ENCODE measurements at places on chromosomes 7 and 10.
A peak's percentile ranks its signal among the peaks of the same experiment; 100 is the strongest.

GRCh38 chr7:142327628-142328405, 70.0 kb upstream of the PRSS58 start:
- no peak for DNase-seq

- DNase-seq: no peak
These were observed 36.8 kb downstream of the AFAP1L2 start for GRCh38 chr10:114367351-114368056.

GRCh38 chr7:150738591-150739001, 1.4 kb downstream of the GIMAP5 start:
- DNase-seq: no peak

DNA sequence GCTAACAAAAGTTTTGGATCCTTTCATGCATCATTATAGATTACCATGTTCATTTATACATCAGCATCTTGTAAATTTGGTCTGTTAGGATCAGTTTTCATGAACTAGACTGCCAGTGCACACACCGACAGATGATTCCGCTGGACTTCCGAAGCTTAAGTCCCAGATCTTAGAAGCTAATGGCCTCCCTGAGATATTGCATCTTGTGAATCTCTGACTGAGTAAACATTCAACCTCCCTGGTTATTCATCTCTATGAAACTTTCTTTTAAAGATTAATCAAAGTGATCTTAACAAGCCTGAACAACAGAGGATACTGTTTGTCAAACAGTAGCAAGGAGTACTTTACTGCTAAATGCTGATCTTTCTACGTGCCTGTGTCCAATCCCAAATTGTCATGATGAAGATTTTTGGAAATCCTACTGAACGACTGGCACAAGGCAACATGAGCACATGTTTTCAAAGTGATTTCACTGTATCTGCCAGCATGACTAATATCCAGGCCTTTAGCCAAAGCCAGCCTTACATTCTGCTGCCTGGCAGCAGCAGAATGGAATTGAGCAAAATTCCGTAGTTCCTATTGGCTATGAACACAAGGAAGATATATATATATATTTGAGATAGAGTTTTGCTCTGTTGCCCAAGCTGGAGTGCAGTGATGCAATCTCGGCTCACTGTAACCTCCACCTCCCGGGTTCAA, 91.3 kb upstream of the ANK3 start:
- peak; percentile 34 for DNase-seq

DNA sequence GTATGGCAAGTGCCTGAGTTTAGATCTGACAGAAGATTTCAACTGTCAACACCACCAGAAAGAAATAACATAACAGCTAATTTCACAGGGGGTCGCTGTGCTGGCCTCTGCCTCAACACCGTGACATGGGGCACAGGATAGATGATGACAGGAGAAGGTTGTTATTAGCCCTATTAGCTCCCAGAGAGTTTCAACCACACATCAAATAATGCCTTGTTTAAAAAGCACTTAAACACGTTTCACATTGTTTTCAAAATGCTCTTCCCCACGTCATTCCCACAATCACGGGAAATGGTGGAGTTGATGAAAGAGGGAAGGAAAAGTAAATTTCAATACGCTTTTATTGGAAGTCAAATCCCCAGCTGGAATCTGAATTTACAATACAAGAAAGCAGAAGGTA, 184.7 kb downstream of the MAGI2 start:
- no peak for DNase-seq

All from AG08396 (cell line).